ENCODE measurements at places on chromosomes 11 and 22.

DNA sequence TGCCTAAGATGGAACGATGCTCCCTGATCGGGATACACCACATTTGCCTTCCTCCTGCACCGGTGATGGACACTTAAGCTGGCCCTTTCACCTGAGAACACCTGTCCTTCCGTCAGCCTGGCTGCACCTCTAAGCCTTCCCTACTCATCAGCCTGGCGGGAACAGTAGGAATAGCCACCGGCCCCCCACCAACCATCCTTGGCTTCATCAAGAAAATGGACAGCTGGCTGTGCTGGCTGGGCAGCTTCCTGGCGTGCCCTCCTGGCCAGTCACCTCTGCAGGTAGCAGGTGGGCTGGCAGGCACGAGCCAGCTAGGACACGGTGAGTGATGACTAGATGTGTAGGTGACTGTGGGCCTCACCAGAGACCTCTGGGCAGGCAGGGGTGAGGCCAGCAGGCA lies 142.8 kb downstream of the CTTN start:
- DNase-seq = no peak

GRCh38 chr11:104830080-104830479 lies 68.2 kb downstream of the CASP12 start:
- peak; percentile 31 for DNase-seq

- DNase-seq = no peak
Measured at GRCh38 chr11:102367364-102367763, 20.4 kb downstream of the BIRC2 start.

DNA sequence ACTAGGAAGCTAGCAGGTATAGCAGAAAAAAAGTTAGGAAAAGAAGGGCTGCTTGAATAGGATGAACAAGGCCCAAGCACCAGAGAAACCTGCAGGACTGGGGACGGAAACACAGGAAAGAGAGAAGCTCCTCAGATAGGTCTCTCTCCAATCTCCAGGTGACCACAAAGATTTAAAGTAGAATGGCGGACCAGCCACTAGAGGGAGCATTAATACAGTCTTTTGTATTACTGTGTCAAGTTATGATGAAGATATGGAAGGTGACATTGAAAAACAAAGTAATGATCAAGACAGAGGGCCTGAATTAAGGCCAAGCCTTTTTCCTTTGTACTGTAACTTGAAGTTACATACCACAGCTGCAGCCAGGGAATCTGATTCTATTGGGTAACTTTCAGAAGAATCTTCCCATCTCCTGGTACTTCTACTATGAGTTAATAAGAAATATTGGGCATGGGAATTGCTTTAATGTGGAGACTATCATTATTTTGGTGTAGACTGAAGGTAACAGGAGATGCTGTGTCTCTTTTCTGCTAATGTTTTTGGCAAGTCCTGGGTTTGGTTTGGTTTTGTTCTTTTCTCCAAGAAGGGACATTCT lies 33.8 kb downstream of the OR2AG2 start:
- peak; percentile 45 for DNase-seq

- peak; percentile 64 for DNase-seq
Measured at GRCh38 chr11:8717876-8718753, 35.5 kb downstream of the RPL27A start.

- DNase-seq = no peak
Measured at GRCh38 chr22:17842386-17842785, 68.1 kb upstream of the BID start.

DNA sequence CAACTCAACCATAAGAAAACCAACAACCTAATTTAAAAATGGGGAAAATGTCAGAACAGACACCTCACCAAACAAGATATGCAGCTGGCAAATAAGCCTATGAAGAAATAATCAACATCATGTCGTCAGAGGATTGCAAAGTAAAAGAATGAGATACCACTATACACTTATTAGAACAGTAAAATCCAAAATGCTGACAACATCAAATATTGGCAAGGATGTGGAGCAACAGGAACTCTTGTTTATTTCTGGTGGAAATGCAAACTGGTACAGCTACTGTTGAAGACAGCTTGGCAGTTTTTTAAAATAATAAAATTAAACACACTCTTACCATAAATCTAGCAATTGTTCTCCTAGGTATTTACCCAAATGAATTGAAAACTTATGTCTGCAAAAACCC lies 140.7 kb upstream of the B3GAT1 start:
- no peak for DNase-seq

GRCh38 chr11:99693941-99694492 lies 673.3 kb downstream of the CNTN5 start:
- peak; percentile 60 for DNase-seq

GRCh38 chr11:2086239-2087040 lies 52.7 kb downstream of the IGF2 start:
- DNase-seq = no peak

DNA sequence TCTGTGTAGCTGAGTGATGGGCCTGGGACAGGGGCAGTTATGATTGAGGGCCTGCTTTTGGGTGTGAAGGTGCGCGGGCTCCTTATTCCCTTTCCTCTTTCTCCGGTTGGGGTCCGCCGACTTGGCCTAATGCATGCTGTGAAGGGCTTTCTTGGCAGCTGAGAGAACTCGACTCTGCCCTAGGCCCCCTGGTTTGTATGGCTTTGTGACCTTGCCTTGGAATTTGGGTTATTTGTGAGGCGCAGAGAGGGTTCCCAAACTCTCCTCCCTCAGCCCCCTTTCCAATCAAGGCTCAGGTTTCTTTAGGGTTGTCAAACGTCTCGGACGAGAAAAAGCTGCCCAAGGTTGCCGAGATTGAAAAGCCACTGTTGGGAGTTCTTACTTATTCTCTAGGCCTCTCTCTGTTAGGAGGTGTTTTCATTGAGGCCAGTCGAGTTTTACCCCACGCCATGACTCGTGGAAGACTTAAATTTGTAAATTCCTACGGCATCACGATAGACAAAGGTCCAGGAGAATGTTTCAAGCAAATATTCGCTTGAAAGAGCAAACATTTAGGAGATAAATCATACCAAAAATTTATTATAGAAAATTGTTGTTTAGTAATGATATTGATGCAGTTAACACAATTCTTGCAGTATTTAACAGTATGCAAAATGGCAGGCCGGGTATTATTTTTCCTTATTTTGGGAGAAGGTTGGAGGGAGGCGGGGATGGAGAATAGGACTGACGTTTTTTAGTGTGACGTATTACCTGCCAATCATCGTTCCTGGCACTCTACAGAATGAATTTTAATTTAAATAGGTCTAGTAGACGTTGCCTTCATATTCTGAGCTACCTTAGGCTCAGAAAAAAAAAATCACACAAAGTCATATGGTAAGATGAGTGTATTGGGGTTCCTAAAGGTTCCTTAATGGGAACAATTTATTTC lies 689 bp downstream of the PDHX start:
- peak; percentile 59 for DNase-seq

DNA sequence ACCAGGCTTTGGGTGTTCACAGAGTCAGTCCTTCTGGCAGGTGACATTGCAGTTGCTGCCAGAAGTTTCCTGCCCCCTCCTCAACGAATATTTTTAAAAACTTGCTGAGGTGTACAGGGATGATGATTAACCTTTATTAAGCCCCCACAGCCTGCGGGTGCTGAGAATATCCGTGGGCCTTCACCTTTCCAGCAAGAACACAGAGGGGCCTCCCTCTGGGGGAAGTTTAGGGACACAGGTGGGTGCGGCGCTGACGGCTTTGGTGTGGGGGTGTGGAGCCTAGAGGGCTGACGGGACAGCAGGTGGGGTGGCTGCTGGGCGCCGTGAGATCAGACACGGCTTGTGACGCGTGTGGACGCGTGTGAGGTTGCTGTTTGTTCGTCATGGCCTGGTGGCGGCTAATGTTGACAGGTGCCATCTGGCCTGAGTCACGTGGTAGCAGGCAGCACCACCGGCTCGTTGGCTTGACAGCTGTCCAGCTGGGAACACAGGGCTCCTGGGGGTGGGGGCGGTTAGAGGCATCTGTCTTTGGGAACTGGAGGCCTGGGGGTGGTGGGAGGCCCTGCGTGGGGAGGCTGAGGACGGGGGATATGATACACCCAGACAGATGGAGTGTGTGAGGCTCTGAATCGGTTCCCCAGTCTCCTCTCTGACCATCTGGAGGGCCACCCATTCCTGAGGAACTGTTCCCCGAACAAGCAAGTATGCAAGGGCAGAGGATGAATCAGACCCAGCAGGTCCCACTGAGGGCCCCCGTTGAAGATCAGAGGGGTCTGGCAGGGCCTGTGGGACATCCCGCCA lies 12.5 kb upstream of the LRRC10B start:
- no peak for DNase-seq

DNA sequence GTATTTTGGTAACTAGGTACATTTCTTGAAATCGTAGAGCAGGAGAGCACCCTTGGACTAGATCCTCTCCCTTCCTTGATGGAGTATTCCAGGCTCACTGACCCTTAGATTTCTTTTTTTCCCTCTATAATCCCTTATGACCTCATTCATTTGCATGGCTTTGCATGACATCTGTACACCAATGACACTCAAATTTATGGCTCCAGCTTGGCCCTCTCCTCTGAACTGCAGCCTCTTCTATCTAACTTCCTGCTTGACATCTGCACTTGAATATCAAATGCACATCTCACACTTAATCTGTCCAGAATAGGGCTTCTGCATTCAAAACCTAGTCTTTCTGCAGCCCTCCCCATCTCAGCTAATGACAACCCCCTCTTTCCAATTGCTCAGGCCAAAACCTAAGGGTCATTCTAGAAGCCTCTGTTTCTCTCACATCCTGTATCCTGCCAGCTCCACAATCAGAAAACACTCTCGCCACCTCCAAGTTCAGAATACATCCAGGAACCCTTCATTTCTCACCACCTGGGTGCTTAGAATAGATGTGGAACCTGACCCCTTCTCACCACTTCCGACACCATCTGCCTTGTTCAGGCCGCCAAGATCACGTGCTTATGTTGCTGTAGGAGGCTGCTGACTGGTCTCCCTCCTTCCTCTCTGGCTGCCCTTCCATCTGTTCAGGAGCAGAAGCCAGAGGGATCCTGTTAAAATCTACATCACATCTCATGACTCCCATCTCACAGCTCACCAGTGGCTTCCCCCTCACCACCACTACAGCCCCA lies 138.9 kb upstream of the MTNR1B start:
- DNase-seq = no peak

DNA sequence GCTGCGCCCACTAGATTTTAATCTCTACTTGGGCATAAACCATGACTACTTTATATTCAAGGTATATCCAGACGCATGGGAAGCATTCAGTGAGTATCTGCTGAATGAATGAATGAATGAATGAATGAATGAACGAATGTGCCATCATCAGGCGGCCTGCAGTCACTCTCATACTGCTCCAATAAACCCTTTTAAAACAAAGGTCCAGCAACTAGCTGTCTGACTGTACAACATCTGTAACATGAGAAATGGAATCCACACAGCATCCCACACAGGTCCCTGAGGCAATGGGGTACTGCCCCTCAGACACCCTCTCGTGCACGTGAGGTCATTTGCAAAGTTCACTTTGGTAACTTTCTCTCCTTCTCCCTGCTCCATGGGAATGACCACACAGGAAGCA lies 147.5 kb downstream of the LARGE1 start:
- no peak for DNase-seq

DNA sequence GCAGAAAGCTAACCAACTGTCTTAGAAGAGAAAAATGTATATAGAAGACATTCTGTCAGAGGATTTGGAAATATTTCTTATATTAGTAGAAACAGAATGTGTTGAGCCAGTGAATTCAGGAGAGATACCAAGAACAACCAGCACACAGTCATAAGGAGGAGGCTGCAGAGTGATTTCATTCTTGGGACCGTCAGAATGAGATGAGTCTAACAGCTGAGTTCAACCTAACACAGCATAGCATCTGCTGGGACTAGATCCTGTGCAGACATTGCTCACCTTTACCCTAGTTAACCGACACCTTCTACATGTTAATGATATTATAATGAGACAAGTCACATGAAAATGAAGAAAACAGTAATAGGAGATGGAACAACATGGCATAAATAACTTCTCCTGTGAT lies 85.5 kb downstream of the XRRA1 start:
- DNase-seq = no peak

DNA sequence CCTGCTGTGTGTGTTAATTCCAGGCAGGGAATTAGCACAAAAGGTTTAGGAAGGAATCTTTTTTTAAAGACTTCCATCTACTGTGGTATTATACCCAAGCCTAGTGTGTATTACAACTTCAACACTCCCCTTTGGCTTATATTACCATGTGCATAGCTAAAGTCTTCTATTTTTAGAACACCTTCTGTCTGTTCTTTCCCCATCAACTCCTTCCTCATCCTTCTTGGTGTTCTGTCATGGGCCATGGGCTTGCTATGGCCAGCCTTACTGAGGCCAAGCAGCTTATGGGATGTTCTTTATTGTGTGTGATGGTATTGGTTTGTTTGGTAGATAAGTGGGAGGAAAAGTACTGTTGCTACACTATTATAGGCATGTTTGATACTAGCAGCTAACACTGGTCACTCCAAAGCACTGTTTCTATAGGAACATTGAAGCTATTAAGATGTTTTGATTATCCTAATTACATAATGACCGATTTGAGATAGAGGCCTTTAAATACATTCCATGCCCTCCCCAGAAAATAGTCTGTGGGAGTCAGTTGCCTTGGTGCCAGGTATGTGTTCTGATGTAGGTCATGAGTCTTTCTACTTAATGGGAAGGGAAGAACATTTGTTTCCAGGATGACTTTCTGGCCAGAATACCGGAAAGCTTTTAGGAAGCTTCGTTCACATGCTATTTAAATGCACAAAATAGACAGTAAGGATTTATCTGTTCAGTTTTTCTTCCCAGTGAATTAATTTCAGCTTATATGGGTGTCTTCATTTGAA lies 16.5 kb downstream of the MCAM start:
- DNase-seq = no peak

- peak; percentile 34 for DNase-seq
Measured at GRCh38 chr11:100930185-100930778, 199.3 kb downstream of the PGR start.

- no peak for DNase-seq
Measured at GRCh38 chr11:22346282-22346681, 8.1 kb downstream of the SLC17A6 start.

DNA sequence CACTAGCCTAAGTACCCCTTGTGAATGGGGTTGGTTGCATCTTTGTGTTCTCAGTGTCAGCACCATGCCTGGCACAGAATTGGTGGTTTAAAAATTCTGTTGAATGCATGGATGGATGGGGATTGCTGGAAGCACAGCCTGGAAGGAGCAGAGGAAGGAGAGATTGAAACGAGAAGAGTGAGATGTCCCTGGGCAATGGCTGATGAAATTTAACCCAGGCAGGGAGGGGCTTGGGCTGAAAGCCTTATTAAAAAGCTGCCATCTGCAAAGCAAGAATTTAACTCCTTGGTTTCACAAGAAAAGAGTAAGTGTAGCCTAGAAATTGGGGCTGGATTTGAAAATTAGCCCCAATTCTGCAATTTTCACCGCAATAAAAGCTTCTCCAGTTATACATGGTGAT lies 126.7 kb downstream of the TEAD1 start:
- no peak for DNase-seq

DNA sequence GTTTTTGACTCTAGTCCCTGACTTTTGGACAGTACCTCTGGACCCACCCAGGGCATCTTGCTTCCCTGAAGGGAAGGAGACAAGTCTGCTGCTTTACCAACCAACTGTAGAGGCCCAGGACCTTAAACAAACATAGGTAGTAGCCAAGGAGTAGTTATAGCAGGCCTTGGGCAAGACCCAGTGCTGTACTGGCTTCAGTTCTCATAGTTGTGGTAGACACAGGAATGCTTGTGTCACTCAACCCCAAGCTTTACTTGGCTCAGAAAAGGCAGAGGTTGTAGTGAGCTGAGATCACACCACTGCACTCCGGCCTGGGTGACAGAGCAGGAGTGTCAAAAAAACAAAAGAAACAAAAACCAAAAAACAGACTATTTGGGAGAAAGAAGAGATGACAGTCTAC lies 21.3 kb upstream of the OR52M1 start:
- no peak for DNase-seq

All from RWPE1 (cell line).